ENCODE measurements at places on chromosomes 6 and 20.

DNA sequence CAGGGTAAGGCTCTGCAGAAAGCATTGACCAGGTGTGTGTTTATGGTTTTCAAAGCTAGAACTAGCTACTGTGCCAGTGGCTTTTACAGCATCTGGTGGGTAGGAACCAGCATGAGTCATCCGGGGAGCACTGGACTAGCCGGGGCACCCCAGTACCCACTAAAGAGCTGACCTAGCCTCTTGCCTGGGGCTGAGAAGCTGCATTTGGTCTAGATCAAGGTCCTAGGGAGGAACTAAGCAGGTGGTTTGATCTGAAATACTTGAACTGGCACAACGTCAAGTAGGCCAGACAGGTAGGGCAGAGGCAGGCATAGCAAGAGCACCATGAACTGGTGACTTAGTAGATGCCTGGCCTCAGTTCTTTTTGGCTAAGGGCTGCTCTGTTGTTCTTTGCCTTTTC, 109.8 kb upstream of the PTPRK start:
- no peak for DNase-seq

DNA sequence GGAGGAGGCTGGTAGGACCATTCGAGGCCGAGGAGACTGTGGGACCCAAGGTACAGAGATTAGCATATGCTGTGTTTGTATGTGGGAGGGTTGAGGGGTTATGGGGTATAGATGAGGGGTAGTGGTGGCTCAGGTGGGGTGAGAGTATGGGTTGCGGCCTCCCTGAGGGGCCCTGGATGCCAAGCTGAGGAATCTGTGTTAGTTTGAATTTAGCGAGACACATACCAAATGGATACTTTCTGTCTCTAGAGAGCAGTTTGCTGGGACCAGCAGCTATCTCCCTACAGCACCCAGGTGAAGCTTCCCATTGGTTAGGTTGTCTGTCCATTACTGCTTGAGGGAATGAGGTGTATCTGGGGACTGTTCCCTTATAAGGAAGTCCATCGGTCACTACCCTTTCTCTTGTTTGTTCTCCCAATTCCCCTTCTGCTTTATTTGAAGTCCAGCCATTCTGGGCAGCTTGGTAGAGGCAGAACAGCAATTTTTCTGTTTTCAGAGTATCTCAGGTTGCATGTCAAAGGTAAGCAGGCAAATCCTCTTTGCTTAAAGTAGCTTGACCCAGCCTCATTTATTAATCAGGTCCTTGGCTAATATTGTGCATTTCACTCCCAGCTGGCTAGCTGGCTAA, 15.2 kb downstream of the CHMP4B start:
- no peak for DNase-seq

DNA sequence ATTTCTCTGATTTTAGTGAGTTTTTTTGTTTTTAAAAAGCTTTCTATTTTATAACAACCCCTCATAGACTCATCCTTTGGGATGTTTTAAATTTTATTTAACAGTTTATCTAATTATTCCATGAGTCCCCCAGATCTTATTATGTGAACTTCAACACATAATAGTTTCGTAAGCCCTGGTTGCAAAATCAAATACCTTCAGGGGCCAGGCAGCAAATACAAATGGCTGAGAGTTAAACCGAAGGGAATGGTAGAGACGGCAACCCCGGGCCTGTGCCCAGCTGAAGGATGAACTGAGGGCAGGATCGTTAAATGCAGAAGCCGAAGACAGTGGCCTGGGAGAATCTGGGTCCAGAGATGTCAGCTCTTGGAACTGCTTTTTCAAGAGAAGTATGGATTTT, 88.4 kb downstream of the RTN4IP1 start:
- DNase-seq: no peak

DNA sequence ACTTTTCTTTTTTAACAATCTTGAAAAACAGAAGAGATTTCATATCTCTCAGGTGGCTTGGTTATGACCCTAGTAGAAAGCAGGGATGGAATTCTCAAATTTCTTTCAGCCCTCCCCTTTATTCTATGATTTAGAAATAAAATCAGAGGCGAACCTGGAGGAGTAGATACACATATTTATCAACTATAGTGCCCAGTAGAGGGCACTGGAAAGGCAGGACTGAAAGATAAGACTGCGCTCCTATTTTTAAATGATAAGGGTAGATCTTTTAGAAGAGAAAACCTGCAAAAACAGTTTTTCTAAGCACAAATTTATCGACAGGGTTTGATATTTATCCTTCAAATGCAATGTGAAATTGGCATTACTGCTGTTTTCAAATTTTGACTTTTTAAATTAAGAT, 1296.6 kb downstream of the EPHA7 start:
- DNase-seq: no peak

DNA sequence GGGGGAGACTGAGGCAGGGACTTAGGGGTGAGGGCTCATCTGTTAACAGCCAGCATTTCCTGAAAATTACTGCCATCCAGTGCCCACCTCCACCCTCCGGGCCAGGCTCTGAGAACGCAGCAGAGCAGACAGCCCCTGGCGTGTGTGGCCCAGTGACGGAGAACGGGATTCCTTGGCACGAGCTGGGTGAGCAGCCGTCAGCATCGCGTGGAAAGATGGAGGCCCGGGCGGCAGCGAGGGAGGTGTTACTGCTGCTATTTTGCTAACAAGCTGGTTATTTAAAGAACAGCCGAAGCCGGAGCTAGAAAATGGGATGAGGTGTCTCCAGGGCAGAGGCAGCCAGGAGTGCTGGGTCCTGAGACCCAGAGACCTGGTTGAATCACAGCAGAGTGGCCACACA, 62.7 kb downstream of the DLGAP4 start:
- DNase-seq: no peak

GRCh38 chr6:79810185-79810705, 137.1 kb downstream of the ELOVL4 start:
- DNase-seq: no peak

DNA sequence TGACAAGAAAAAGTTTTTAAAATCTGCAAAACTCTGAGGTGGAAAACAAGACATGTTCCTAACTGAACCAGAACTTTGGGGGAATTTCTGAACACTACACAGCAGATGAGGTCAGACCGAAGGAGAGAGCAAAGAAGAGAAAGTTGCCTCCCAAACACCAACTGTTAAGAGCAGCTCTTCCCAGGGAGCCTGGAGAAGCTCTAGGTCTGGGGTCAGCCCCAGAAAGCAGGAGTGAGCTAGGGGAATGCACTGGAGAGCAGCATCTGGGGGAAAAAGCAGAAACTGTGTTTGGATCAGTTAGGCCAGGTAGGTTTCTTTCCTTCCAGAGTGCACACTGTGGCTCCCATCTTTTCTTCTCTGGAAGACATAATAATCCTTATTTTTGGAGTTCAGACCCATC, 41.3 kb downstream of the FKBP5 start:
- DNase-seq: no peak

- no peak for DNase-seq
Measured at GRCh38 chr6:37871616-37872372, 52.3 kb downstream of the ZFAND3 start.

GRCh38 chr6:19558934-19559333, 278.2 kb upstream of the ID4 start:
- no peak for DNase-seq

GRCh38 chr6:159595173-159595572, 97.9 kb downstream of the SOD2 start:
- DNase-seq: no peak

DNA sequence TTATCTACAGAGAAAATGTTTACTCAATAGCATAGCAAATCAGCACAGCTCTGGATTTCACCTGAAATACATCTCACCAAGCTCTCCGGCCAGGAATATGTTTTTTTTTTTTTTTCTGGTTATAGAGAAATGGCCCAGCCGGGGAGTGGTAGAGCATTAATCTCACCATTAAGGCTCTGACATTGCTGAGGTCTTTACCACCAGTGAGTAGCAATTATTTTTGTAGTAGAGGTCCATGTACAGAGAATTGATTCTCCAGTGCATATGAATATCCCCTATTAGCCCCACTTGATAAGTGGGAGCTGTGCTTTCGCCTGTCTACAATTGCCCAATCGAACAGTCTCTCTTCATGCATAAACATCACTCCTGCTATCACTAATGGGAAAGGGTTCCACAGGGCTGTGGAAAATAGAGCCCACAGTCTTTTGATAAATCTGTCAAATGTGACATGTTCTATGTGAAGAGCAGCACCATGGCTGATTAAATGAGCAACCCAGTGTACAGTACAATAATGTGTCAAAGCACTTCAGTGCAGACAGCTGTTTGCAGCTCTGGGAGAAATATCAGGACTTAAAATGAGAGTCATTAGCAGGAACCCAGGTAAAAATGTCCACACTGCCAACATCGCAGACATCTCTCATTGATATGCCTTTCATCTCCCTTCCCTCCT, 227.1 kb upstream of the ID4 start:
- no peak for DNase-seq

DNA sequence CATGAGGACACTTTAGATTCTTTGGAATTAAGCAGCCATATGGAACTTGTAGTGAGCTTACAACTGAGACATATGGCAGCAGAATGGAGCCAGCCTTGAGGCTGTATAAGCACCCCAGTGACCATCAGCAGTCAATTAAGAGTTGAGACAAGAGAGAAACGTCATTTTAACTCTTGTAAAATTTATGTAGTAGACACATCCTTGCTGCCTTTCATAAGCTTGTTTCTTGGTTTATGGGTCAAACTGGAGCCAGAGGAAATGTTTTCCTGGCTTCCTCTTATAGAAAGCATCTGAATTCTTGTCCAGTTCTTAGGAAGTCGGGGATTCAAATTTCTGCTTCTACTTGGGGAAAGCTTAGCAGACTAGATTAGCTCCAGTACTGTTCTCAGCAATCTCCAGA, 745.1 kb upstream of the MARCKS start:
- no peak for DNase-seq

GRCh38 chr6:26329763-26330511, 35.1 kb upstream of the BTN3A2 start:
- peak; percentile 28 for DNase-seq

DNA sequence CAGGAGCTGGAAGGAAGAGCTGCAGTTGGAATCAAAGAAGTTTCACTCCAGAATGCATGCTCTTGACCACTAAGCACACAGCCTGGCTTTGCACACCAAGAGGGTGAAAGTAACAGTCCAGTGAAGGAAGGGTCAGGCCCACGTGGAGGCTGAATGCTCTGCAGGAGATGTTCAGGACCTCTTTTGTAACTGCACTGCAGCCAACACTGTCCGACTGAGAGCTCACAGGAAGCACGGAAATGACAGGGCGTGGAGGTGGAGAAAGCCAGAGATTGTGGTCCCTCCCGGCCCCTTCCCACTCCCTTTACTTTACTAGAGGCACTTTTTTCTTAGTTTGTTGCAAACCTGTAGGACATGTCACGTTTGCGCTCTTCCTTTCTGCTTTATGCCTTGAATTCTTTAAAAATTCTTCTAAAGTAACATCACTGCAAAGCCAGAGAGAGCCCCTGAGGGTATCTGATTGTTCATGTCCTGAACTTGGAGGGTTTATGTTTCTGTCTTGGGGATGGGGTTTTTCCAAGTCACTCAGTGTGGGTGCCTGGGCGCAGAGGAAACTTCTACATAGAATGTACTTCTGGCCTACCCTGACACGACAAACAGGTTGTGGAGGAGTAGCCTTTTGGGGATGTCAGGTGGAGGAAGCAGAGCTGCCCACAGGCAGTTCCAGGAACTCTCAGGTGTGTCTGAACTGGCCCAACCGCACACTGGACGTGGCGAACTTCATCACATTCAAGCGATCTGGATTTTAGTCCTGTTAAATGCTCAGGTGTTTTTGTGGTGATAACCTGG, 40.9 kb downstream of the JAG1 start:
- no peak for DNase-seq

DNA sequence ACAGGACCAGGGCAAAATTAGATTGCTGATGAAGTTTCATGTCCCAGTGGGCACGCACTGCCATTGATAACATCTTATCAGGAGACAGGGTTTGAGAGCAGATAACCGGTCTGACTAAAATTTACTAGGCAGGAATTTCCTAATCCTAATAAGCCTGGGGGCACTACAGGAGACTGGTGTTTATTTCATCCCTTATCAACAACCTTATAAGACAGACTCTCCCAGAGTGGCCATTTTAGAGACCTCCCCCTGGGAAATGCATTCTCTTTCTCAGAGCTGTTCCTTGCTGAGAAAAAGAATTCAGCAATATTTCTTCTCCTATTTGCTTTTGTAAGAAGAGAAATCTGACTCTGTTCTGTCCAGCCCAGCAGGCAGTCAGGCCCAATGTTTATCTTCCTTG, 423.4 kb upstream of the IMPG1 start:
- no peak for DNase-seq

DNA sequence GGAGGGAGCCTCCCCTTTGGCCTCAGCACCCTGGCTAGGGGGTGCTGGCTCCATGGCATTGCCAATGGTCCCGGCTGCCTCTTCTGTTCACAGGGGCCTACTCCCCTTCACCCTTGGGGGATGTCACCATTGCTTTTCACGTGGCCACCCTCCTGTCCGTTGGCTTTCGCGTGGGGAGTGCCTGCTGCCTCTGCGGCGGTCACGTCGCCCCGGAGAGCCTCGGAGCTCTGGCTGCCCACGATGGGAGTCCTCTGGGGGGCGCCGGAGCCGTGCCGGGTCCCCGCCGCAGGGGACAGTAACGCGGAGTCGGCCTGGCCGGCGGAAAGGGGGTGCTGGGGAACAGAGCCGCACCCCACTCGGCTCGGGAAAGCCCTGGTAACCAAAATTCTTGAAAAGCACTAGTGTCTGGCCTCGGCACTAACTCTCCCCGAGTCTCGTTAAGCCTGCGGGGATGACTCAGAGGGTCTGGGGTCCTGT, 661 bp upstream of the HEBP2 start:
- no peak for DNase-seq

GRCh38 chr6:106452628-106453027, 92.1 kb downstream of the CRYBG1 start:
- no peak for DNase-seq
